ENCODE measurements at places on chromosomes 7 and 10.

DNA sequence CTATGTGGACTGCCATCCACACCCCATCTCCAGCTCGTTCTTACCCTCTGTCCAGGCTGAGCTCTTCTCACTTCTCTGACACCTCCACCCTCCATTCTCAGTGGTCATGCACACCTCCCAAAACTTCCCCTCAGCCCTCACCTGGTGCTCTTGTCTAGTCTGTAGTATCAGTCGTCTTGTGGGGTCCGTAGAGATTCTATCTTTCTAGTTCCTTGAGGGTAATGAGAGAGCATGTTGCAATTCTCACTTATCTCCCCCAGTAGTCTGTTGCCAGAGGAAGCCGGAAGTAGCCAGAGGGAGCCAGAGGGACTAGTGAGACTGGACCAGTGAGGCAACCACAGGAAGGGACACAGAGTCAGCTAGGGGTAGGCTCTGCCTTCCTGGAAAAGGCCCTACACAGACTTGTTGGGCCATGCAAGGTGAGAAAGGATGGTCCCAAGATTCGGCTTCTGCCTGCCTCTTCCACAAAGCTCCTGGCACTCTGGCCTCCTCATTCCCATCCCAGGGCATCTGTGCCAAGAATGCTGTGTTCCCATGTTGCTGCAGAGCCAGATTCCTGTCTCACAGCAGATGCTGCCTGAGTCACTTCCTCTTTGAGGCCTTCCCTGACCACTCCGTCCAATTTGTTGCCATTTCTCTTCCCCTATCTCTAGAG, 50.6 kb upstream of the DUSP5 start:
- DNase-seq: no peak

DNA sequence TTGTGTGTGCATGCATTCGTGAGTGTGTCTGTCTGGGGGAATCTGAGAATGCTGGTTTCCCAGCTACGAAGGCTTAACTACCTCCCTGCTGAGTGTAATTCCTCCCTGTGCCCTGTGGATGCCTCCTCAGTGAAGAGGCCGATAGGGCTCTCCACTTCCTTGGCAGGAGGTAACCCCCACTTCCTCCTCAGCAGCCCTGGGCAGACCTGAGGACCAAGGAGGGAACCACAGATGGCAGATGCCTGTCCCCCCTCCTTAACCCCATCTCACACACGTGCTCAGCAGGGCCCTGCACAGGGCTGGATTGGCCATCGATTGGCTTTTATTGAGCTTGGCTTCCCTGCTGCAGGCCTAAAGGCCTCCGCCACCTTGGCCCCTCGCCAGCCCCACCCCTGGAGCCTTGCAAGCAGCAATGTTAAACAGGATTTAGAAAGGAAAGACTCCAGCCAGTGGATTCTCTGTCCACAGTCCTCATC, 45.6 kb upstream of the LRRC4 start:
- DNase-seq: no peak

DNA sequence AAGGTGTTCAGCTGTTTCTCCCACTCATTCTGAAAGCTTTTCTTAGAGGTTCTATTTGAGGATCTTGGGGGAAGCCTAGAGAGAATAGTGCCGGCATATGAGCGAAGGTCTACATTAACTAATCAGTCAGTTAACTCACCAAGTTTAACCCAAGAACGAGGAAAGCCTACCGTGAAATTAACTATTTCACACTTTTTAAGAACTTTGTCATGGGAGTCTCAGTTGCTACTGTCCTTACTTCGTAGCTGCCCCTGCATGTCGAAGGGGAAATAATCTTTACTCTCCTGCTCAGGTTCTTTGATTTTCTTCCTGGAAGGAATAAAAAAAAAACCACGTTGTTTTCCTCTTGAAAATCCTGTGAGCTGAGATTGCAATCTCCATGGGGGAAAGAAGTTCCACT, 115.1 kb downstream of the FRMD4A start:
- DNase-seq: no peak

DNA sequence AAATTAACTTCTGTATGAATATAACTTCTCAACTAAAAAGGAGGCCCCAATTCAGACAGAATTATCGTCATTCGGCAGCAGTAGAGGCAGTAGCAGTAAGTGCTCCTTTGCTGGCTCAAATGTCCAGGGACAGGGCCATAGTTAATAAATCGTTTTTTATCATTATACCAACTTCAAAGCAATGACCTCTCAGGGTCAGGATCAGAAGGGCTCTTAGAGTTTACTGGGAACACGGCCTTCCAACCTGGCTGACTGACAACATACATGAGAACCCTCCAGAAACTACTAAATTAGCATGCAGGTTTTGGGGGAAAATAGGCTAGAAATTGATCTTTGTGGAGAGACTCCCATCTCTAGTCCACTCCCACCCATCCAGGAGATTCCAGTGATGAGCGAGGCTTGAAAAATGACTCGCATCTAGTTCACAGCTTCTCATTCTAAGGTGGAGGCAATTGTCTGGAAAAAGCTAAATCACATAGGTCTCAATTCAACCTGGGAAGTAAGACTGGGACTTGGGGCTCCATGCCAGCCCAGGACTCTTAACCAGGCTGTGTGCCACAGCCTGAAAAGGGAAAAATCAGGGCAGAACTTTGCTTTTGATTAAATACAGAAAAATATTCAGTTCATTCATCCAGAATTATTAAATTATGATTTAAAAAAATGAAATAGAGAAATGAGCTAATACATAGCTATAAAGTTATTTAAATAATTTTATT, 84.6 kb downstream of the ABLIM1 start:
- no peak for DNase-seq

GRCh38 chr7:125506331-125506730, 576.7 kb upstream of the POT1 start:
- no peak for DNase-seq

Measured in CD4-positive, alpha-beta T cell treated with Interleukin-4 for 4 hours (primary cell).